ENCODE measurements at places on chromosomes 5 and 9.

GRCh38 chr5:31886206-31886605 lies 247.3 kb downstream of the PDZD2 start:
- no peak for DNase-seq

- DNase-seq: no peak
Observed at GRCh38 chr5:179732918-179733771, 523 bp downstream of the MAML1 start.

GRCh38 chr9:86945728-86946200 lies 1.5 kb downstream of the GAS1 start:
- DNase-seq: no peak

DNA sequence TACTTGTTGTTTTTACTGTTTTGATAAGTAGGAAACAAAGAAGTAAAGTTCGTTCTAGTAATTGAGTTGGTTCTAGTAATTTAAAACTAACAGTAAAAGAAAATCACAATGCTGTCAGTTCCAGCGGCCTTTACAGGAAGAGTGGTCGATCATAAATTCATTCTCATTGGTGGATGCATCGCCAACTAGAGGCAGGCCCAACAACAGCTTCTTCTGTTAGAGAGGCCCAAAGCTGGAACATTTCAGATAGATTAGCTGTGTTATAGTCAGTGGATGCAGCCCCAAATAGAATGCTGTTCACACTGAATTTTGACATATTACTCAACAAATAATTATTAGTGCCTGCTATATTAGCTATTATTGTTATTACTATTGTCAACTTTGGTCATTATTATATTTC lies 80.8 kb downstream of the ARRDC3 start:
- DNase-seq: no peak

DNA sequence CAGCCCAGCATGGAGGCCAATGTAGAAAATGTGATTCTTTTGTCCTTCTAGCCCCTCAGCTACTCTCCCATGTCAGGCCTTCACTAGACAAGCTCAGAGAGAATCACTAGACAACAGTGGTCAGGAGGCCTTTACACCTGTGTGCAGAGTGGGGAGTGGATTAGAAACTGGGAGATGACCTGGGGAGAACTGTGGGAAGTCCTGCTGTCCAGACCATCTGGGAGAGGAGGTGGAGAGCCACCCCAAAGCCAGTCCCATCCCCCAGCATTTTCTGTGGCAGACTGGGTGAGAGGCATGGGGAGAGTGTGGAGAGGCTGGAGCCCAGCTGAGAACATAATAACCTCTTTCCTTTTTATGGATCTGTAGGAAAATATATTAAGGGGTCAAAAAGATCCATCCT lies 452.0 kb upstream of the DMAC1 start:
- no peak for DNase-seq

DNA sequence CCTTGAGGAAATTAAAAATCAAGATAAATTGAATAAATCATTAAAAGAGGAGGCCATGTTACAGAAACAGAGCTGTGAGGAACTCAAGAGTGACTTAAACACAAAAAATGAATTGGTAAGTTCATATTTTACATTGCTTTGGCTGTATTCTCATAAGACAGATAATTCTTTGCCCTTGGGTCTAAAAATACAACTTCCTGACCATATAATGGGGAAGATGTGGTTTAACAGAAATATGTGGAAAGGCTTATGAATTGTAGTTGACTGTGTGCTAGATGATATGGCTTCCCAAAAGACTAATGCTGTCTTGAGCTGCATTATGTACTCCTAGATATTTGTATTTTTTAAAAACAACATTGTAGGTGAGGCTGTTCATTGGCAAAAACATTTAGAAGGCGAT lies 33.1 kb downstream of the CNTRL start:
- DNase-seq: no peak

GRCh38 chr5:134567641-134568336 lies 42.3 kb downstream of the JADE2 start:
- DNase-seq: no peak

DNA sequence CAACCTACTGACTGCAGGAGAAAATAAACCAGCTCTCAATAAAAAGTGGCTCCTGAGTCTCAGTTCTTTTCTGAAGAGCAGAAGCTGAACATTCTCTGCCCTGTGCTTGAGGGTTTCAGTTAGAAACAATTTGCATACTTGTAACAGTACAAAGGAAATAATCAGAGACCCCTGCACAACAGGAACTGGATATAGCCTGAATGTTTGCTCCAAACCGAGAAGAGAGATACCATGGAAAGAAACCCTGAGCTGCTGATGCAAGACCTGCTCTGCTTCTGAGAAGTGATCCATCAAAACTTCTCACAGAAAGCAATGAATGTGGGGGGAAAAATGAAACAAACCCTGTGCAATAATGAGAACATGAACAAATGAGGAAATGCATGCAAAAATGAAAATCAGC lies 592.9 kb downstream of the SEMA5A start:
- no peak for DNase-seq

DNA sequence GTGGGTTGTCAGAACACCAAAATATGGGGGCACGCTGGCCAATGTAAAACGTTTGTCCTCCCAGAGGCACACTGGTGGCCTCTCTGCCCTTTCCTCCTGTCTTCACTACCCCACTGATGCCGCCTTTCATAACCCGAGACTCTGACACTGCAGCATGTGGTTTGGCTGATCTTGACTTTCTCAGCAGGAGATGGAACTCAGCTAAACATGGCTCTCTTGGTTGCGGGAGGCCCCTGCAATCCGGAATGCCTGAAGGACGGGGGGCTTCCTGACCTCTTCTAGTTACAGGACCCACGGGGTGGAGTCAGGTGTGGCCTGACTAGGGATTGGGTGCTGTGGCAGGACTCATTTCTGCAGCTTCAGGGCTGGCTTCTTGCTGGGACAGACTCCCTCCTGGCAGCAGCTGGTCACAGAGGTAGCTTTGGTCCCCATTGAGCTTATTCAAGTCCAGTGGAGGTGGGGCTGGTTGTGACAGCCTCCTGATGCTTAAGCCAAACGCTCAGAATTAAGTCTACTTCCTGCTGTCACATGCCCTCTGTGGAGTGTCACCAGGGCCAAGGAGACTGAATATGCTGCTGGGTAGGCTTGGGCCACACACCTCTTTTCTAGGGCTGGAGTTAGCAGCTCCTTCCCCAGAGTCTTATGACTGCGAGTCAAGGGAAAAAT lies 44.2 kb downstream of the NXNL2 start:
- DNase-seq: no peak

- no peak for DNase-seq
Observed at GRCh38 chr9:121645003-121645402, 6.4 kb upstream of the DAB2IP start.

DNA sequence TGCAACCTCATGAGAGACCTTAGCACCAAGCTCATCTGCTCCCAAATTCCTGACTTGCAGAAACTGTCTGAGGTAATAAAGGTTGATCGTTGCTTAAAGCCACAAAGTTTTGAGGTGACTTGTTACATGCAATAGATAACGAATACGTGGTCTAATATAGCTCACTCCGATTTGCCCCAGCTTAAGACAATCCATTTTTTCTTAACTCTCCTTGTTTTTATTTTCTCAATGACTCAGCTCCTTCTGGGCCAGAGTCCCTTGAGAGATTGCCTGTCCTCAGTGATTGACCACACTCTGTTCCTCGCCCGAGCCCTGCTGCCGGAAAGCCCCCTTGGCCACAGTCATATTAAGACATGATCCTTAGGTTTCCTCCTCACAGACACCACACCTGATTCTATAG lies 63.7 kb upstream of the FANCC start:
- DNase-seq: no peak

- no peak for DNase-seq
Observed at GRCh38 chr9:15423231-15423985, 732 bp downstream of the SNAPC3 start.

- no peak for DNase-seq
Observed at GRCh38 chr5:24609706-24610105, 35.1 kb downstream of the CDH10 start.

GRCh38 chr5:135228222-135228621 lies 170.8 kb downstream of the MACROH2A1 start:
- DNase-seq: no peak

DNA sequence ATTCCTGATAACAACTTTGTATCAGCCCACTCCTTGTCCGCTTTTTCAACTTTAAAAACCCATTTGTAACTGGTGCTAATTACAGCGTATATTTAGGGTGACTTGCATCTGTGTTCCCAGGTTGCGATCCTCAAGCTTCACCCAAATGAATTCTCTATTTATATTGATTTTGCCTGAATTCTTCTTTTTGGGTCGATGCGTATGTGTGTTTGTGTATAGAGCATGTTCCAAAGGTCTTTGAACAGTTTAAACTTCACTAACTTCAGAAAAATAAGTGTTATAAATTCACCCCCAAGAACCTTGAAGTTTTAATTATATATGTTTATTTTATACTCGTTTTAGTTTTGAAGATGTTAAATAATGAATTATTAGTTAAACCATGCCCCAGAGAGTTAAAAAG lies 16.1 kb upstream of the SPATA31D4 start:
- no peak for DNase-seq

- no peak for DNase-seq
Observed at GRCh38 chr9:7967093-7967827, 167.7 kb upstream of the DMAC1 start.
